ENCODE measurements at places on chromosomes 2 and 18.

DNA sequence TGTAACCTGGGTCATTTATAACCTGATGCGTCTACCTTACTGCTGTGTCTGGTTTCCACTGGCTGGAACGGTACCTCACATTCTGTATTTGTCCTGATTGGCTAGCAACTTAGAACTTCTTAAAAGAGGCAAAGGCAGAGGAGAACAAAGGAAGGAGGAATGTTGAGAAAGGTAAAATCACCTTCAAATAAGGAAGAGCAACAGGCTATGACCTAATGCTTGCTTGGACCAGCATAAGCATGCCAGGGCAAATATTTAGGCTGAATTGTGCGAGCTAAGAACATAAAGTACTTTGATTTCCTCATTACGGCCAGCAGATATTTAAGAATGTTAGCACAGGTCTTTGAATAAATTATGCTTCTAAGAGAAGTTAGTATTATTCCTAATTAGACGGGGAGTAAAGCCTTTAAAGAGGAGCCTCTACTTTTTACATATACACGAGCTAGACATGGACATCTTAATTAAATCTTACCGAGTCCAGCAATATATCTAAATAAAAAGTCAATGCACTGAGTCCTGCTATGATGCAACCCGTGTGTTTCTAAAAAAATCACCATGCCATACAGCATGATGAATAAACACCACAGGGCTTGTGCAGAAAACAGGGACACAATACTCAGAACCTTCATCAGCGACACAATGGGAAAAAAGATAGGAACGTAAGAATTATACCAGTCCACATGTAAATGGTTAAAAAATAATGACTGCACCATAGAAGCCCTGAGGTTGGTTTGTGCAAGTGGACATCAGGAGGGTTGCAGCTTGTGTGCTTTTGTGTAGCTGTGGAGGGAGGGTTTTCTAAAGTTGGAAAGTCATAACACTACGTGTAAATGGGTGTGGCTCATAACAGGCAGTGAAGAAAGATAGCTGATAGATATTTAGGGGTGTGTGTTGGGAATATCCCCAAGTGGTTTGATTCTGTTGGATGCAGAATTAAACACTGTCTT is 14.2 kb downstream of the SEPTIN2 start:
- no peak for DNase-seq

DNA sequence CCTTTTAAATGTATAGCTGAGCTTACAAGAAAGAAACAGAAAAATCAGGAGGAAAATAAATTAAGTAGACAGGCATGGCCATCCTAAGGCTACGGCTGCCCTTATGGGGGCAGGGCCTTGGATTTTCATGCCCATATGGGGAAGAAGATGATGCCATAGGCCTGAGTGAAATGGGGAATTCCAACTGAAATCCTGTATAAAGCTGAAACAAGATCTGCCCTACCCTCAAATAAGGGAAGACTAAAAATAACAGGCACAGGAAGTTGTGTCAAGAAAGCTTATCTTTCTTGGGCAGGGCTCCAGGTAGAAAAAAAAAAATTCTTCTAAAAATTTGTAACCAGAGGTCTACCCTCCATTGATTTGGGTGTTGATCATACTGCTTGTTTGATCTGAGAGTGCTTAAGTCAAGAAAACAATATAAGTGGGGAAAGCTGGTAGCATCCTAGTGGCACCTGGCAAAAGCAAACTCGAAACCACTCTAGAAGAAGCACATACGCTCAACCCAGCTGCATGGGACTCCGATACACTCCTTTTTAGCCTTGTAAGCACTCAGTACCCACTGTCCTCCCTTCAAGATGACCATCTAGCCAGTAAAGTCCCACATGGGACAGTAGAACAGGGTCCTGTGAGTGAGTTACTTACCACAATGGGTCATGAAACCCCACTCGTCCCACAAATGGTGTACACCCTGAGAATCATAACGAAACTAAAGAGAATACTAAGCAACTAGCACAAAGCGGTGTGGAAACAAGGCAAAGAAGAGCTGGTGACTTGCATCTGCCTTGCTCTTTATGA is 22.3 kb downstream of the DNAH7 start:
- no peak for DNase-seq

- DNase-seq = no peak
These were observed 5.4 kb upstream of the YIPF4 start for GRCh38 chr2:32272279-32272678.

DNA sequence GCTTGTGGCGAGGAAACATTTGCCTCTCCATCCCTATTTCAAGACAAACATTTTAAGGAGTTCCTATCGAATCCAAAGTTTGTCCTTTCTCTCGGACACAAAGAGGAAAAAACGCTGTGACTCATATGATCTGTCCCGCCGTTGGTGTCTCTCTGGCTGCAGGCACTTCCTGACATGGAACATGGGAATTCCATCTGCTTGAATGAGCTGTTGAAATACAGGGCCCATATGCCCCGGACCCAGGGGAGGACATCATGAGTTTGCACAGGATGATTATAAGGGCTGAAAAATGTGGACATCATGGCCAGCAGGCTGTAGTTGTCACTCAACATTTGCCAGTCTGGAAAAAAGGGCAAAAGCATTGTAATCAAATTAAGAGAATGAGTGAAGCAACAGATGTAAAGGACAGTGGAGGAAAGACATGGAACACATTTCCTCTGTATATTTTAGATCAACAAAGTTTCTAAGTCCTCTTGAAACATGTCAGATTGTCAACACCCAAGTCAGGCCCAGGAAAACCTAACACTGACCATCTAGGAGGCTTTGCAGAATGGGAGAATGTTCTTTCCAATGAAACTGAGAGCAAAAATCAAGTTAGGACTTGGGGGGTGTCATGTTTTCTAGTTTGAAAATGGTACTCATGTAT is 103.2 kb upstream of the SMIM21 start:
- DNase-seq = no peak

GRCh38 chr2:201070948-201071478 is 458 bp downstream of the HYCC2 start:
- no peak for DNase-seq

- no peak for DNase-seq
These were observed 128.1 kb upstream of the SERTAD2 start for GRCh38 chr2:64781711-64782390.

- DNase-seq = no peak
These were observed 28.8 kb downstream of the SETBP1 start for GRCh38 chr18:44709307-44710126.

All from HS-5 (cell line).